Caudate nucleus (tissue), 63 donors: ENCODE measurements at places on chromosomes 12 and 14.

DNA sequence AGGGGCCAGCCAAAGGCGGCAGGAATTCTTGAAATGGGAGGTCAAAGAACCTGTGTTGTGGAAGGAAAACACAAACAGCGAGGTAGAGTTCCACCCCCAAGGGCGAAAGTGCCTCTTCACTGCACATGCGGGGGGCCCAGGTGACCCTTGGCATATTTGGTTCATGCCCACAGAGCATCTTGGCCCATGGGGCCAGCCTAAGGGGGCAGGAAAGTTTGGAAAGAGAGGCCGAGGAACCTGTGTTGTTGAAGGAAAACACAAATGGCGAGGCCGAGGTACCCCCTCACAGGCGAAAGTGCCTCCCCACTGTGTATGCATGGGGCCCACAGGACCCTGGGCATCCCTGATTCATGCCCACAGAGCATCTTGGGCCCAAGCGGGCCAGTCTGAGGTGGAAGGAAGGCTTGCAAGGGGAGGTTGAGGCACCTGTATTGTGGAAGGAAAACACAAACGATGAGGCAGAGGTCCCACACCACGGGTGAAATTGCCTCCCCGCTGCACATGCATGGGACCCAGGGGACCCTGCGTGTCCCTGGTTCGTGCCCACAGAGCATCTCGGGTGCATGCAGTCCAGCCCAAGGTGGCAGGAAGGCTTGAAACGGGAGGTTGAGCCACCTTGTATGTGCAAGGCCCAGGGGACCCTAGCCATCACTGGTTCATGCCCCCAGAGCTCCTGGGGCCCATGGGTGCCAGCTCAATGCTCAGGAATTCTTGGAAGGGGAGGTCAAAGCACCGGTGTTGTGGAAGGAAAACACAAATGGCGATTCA is 384.1 kb downstream of the ALG10 start:
- no peak for DNase-seq

GRCh38 chr14:56278383-56278782 is 160.2 kb downstream of the PELI2 start:
- no peak for DNase-seq

GRCh38 chr12:16526693-16527092 is 79.3 kb downstream of the LMO3 start:
- no peak for DNase-seq

GRCh38 chr12:40988824-40989223 is 199.3 kb upstream of the PDZRN4 start:
- DNase-seq: no peak

GRCh38 chr12:96570579-96570978 is 81.2 kb downstream of the CFAP54 start:
- DNase-seq: no peak

- no peak for DNase-seq
Measured at GRCh38 chr14:29724991-29725390, 202.7 kb downstream of the PRKD1 start.

GRCh38 chr14:36975834-36976233 is 196.6 kb downstream of the SLC25A21 start:
- no peak for DNase-seq

GRCh38 chr12:38585086-38585485 is 268.5 kb downstream of the ALG10B start:
- no peak for DNase-seq

GRCh38 chr12:110688446-110689280 is at the start of gene HVCN1:
TSS of gene HVCN1 (minus strand) at chr12:110689115. CDS start at chr12:110683245, 5,870 bp downstream.
- DNase-seq: peak; percentile 45

- no peak for DNase-seq
Measured at GRCh38 chr12:44697511-44697910, 178.6 kb downstream of the NELL2 start.

- DNase-seq: no peak
Measured at GRCh38 chr12:111297703-111298426, 71.0 kb downstream of the PHETA1 start.

DNA sequence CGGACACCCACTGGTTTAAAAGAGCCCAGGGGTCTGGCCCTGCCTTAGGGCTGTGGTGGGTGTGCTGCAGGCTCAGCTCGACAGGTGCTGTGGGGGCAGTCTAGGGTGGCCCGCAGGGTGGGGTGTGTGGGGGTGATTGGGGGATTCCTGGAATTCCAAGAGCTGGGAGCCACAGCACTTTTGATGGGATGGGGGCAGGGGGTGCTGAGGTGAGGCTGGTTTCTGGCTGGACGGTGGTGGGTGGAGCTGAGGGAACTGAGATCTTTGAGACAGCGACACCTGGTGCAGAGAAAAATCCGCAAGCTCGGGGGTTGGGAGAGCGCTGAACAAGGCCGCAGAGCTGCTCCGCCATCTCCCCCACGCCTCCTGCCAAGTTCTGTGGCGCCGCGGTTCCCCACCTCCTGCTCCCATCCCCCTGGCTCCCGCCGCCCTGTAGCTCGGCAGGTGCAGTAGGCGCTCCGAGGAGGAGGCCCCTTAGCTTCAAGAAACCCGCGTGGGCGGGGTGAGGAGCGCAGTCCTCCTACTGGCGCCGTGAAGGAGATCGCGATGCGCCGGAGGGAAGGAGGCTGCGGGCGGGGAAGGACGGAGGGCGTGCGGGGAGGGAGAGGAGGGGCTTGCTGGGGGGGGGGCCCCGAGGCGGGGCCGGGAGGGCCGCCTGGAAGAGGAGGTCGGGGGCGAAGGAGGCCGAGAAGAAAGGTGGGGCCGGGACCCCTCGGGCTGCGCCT is 1.3 kb upstream of the TEDC1 start:
- peak; percentile 68 for DNase-seq

GRCh38 chr12:28973491-28973890 is 175.6 kb upstream of the FAR2 start:
- DNase-seq: no peak

GRCh38 chr14:33280646-33281045 is 342.0 kb downstream of the NPAS3 start:
- DNase-seq: peak; percentile 81

GRCh38 chr14:87628780-87629179 is 364.2 kb downstream of the GALC start:
- no peak for DNase-seq

DNA sequence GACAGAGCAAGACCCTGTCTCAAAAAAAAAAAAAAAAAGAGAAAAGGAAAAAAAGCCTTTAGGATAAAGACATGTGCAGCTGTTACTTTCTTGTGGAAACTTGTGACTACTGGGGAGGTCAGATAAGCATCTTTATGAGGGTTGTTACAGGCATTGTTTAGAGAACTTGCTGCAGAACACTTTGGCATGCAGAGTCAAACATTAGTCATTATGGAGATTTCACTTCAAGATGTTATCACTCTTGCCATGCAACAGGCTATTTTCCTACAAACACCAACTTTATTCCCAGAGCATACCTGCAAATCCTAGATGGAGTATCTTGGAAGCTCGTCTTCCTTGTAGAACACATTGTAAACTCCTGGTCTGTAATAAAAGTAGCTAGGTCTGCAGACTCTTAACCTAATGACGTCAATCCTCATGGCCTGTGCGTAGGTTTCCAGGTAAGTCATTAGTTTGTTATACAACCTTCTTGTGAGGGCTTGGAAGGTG is 36.3 kb upstream of the WDR89 start:
- DNase-seq: no peak

DNA sequence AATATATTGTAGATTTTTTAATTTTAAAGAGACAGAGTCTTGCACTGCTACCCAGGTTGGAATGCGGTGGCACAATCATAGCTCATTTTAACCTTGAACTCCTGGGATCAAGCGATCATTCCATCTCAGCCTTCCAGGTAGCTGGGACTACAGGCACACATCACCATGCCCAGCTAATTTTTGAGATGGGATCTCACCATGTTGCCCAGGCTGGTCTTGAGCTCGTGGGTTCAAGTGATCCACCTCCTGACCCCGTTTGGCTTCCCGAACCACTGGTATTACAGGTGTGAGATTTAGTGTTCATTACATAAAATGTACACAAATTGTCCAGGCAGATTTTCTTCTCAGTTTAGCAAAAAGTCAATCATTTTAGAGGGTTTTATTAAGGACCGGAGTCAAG is 13.6 kb downstream of the SNX6 start:
- DNase-seq: no peak

DNA sequence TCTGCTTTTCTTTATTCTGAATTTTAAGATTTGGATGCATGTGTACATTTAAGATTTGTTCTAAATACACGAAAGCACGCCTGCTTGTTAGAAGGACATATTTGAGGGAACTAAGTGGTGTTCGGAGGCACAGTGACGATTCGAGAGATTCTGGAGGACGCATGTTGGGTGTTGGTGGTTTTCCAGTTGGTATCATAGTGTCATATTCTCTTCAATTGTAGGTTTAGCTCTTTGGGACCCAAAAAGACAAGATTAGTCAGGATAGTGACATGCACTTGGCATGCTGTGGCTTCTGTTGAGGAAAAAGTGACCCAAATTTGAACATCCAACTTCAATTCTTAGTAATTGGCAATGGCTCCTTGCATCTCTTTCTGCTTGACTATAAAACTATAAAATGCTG is 30.1 kb downstream of the PRKCH start:
- no peak for DNase-seq

GRCh38 chr12:112810235-112810917 is 18.8 kb downstream of the RPH3A start:
- DNase-seq: no peak

DNA sequence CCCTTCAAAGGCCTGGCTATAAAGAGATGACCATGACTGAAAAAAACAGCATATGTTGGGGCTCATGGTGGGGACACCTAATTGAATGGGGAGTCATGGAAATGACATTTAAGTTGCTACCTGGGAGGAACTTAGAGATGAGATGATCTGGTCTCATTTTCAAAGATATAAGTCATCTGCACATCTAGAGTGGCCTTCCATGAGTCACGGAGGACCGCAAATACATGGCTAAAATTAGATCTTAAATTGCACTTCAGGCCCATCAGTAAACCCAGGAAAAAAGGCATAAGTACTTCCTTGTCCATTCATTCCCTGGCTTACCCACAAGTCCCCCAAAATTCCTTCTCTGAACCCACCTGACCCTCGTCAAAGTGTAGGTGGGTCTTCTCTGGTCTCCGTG is 53.4 kb downstream of the SPTB start:
- DNase-seq: no peak

GRCh38 chr14:23047034-23047634 is 5.1 kb downstream of the PSMB11 start:
- no peak for DNase-seq

DNA sequence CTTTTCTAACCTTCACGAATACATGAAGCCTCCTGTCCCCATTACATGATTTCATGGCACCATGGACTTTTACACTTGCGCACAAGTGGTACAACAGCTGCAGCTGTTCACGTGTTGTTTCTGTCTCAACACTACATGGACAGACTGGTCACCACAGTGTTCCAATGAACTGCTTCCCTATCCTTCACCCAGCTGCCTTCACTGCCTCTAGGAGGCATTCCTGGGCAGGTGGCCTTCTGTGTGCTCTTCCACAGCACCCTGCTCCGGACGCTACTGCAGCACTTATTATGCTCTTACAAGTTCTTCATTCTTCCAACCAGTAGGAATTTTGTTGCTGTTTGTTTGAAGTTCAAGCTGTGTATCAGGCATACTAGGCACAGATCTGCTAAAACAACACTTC is 1.5 kb downstream of the MTERF2 start:
- DNase-seq: no peak

- DNase-seq: no peak
Measured at GRCh38 chr12:106248846-106249371, 1.1 kb upstream of the CKAP4 start.

- DNase-seq: no peak
Measured at GRCh38 chr12:130988261-130988660, 34.6 kb downstream of the ADGRD1 start.

DNA sequence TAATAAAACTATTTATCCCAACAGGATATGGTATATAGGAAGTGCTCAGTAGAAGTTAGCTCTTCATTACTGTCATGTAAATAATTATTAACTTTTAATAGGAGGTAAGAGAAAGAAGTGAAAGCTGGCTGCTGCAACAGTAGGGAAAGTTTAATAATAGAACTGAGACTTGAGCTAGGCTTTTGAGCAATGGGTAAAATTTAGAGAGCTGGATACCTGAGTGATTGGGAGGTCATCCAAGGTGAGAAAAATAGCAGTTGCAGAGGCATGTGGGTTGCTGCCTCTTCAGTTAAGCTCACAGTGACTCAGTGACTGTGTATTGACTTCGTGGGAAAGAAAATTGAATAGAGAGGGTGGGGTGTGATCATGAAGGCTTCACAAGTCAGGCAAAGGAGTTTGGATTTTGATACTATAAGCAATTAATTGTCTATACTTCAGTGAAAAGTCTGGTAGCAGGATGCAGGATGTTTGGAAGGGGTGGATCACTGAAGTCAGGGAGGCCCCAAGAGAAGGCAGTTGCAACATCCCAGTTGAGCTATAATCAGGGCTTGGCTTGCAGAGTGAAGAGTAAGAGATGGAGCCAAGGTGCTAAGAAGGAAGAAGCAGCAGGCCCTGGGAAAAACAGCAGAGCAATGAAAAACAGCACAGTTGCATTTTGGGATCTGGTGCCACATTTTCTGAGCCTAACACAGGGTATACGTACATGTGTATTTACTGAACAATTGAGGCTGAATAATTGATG is 172.0 kb upstream of the FRMD6 start:
- DNase-seq: peak; percentile 36

- DNase-seq: no peak
Measured at GRCh38 chr14:50816395-50817047, 14.4 kb downstream of the NIN start.

- peak; percentile 26 for DNase-seq
Measured at GRCh38 chr14:74941676-74942097, 13.7 kb downstream of the PGF start.

GRCh38 chr12:127785986-127786590 is 480.9 kb upstream of the TMEM132C start:
- DNase-seq: no peak
